ENCODE measurements at places on chromosomes 11 and 22. TPM values are rescaled to one million over a fixed set of nuclear protein-coding genes. Genes with fewer than 3 reads are reported as not detected.

FGF3 gene
- not detected for polyA plus RNA-seq

GPR83 gene
- polyA plus RNA-seq, result not detected

DNA sequence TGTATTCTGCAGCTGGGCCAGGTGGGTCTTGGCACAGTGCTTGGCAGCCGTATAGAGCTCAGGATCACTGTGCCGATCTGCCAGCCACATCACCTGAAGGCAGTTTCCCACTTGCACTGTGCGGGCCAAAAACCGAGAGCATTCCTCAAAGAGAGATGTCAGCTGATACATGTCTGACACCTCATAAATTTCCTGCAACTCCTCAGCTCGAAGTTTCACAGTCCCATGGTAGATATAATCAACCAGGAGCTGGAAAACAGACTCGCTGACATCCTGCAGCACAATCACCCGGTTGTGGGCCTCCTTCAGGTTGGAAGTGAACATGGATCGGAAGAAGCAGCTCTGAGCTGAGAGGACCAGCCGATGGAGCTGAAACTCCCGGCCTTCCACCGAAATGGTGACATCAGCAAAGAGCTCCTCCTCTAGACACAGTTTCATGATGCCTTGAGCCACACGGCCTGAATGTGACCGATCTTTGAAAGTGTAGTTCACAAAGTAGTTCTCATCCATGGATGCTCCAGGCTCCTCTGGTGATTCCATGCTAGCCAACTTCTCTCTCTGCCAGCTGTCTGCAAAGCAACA lies 1.2 kb downstream of the KBTBD4 start:
- DNase-seq, result peak; percentile 30

DNA sequence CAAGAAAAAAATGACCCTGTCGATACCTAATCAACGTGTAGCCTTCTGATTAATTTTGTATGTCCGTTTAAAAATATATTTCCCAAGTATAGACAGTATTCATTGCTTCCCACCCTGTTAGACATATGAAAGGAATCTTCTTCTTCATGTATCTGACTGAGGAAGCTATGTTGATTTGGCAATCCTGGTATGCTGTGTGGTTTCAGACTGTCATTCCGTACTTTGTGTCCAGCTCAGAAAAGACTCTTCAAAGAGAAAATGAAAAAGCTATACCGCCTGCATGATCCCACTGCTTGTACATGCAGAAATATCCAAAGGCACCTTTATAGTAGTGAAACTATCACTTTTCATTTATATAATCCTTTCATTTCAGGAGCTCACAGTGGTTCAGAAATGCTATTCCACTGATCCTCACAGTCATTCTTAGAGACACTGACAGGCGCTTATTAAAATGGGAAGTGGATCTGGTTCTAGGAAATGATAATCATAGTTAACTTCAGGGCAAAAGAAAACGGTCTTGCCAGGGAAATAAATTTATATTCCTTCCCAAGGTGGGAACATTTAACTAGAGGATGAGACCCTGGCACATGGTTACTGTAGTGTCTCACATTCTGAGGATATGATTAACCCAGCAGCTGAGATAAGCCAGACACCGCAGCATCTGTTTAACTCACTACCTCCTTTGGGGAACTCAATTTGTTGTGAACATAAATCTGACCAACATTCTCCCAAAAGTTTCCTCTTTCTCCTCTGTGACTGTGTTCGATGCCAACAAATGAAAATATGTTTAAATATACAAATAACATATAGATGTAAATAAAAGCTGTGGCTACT lies 599.2 kb upstream of the LUZP2 start:
- peak; percentile 93 for DNase-seq

DNA sequence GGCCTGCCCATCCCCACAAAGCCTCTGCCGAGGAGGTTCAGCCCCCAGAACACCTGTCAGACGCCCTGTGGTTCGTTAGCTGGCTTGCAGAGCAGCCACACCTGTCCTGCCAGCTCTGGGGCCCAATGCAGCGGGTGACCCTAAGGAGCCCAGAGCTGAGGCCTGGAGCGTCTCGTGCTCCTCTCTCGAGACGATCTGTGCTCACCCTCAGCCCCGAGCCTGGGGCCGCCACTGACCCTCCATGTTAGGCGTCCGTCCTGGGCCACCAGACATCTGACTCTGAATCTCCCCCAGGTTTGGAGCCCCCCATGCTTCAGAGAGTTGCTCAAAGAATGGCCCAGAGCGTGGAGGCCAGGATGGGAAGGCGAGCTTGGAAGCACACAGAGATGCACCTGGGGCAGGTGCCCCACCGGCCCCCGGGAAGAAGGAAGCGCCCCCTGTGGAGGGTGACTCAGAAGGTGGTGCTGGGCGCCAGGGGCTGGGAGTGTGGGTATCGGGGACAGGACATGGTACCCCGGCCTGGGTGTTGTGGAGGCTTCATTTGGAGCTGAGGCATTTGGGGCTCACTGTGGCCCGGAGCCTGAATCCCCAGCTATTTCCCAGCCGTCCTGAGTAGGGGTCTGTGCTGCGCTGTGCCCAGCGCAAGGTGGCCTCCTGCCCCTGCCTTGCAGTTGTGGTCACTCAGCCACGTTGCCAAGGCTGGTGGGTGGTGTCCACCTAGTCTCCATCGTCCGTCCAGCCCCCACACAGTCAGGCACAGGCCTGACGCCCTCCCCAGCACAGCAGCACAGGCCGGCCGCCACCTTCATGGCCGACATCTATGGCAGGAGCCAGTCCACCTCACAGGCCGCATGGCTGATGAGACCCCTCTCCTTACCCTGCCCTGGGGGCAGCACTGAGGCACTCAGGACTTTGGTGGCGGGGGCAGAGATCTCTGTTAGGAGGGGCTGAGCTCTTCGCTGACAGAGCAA lies 36.2 kb downstream of the SBF1 start:
- no peak for DNase-seq

GTSE1 gene
- 8.6 TPM for polyA plus RNA-seq

GRCh38 chr11:108135845-108136544 lies 14.6 kb downstream of the ACAT1 start:
- peak; percentile 56 for DNase-seq

- DNase-seq, result peak; percentile 85
Observed at GRCh38 chr11:65225279-65226102, 36.3 kb upstream of the POLA2 start.

DNA sequence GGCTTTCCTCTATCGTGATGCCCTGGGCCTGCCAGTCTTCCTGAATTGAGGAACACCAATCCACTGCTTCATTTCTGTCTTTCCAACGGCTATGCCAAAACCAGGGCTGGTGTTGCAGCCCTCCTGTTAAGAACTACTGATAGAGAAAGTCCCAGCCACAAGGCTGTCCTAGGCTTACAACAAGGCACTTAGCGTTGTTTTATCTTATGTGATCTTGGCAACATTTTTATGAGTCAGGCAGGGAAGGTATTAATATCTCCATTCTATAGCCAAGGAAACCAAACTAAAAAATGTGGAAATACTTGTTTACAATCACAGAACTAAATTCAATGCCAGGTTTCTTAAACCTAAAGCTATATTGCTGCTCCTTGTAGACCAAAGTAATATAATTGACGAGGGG lies 89.9 kb upstream of the AMOTL1 start:
- peak; percentile 18 for DNase-seq

PGA5 gene
- polyA plus RNA-seq, result not detected

DNA sequence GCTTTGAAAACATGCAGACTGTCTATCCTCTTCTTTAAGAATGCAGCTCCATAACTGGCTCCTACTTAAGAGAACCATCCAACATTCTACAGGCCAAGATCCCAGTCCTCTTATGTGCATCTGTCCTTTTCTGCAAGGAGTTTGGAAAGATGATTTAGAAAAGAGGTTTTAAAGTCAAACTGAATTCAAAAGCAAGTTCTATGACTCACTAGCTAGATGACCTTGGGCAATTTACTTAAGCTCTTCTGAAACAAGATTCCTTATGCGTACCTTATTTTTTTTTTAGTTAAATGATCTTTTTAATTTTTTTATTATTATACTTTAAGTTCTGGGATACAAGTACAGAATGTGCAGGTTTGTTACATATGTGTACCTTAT lies 29.2 kb downstream of the GUCY1A2 start:
- peak; percentile 74 for DNase-seq

CYB5R2 gene
- 16.1 TPM for polyA plus RNA-seq

GRCh38 chr11:96197801-96198701 lies 144.9 kb downstream of the MAML2 start:
- DNase-seq, result no peak

TST gene
- polyA plus RNA-seq, result 16.9 TPM

DNA sequence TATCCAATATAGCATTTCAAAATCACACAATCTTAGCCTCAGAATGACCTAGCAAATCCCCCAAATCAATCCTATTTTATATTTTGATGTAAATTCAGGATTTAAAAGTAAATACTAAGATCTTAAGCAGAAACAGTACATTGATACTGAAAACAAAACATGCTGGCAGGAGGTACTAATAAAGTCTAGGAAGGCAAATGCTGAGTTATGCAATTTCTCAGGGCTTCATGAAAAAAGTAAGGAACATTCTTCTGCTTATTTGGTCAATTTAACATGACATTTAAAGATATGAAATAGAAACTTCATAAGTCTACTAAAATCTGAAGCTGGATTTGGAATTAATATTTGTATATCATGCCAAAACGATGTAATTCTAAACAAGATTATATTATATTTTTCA lies 153.3 kb downstream of the SWAP70 start:
- no peak for DNase-seq

DNA sequence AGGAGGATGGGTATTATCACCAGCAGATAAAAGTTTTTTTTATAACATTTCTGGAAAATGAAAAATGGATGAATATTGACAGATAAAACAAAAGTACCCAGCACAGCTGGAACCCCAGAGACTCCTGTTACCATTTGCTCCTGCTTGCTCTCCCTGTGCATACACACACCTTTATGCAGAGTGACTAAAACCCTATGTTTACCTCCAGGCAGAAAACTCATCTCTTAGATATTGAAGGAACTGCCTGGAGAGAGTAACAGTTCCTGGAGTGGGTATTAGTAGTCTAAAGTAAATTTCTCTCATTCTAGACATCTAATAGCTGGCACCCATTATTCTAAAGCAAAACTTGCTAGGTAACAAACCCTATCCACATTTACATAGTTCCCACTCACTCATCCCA lies 38.0 kb downstream of the CYP2R1 start:
- DNase-seq, result no peak

DNA sequence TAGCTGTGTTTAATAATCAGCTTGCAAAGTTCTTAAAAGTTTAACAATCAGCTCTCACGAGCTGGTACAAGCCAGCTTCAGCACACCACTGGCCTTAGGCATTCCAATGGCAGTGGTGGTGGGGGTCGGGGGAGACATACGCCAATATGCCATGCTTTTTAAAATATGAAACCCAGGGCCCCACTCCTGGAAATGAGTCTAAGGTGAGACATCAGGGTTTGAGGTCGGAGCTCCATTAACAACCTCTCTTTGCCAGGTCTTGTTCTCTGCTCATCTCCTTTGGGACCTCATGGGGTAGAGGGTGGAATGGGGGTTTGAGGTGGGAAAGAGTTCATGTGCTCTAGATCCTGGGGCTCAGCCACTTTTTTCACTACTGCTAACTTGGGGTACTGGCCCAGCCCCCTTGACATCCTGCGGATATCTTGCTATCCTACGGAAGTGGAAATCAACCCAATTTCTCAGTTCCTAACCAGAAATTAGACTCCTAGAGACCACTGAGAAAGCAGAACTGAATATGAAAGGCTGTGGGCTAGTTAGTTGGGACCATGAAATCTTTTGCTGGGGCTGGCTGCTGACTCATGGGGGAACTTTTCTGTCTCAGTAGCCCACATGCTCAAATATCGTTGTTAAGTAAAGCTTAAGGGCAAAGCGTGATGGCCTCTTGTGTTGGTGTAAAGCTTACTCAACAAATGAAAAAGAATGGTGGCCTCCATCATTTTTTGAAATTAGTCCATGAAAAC lies 90.1 kb downstream of the PDHX start:
- DNase-seq, result no peak

MTMR3 gene
- polyA plus RNA-seq, result 10.4 TPM

CLCF1 gene
- 21.1 TPM for polyA plus RNA-seq

DNA sequence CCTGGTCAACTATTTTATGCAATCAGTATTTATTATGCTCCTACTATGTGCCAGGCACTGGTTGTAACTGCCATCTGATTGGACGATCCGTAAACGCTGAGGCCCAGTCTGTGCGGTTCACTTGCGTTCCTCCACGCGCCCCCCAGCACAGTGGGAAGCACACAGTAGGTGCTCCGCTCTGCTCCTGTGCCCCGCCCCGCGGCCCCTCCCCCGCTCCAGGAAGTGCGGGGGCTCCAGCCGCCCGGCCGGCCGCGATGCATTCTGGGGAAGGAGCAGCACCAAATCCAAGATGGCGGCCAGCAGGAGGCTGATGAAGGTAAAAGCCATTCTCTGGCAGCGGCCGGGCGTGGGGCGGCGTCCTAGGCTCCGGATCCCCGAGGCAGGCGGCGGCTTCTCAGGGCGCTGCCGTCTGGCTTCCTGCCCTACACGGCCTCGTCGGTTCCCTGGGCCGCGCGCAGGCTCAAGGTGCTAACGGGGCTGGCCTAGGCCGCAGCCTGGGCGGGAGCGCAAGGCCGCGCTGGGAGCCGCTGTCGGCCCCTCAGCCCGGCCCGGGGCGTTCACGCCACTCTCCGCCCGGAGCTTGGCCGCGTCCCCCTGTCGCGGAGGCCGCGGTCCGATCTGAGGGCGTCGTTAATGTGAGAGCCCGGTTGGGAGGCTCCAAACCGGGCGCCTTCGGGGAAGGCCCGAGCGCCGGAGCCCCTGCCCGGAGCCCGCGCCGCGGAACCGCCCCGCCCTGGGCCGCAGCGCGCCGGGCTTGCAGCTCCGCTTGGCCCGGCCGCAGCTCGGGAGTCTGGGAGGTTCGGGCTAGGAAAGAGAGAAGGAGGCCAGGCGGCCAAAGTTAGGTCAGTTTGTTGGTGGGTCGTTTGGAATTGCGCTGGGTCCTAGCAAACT lies at the start of gene UBE2L3:
Gene UBE2L3 (plus strand): TSS at position 259 of the 891 bp plus-strand sequence. CDS start 31 bp downstream, at position 290.
- DNase-seq, result peak; percentile 91

GRCh38 chr11:128492903-128493569 lies 94.3 kb downstream of the ETS1 start:
- DNase-seq, result peak; percentile 36

DNA sequence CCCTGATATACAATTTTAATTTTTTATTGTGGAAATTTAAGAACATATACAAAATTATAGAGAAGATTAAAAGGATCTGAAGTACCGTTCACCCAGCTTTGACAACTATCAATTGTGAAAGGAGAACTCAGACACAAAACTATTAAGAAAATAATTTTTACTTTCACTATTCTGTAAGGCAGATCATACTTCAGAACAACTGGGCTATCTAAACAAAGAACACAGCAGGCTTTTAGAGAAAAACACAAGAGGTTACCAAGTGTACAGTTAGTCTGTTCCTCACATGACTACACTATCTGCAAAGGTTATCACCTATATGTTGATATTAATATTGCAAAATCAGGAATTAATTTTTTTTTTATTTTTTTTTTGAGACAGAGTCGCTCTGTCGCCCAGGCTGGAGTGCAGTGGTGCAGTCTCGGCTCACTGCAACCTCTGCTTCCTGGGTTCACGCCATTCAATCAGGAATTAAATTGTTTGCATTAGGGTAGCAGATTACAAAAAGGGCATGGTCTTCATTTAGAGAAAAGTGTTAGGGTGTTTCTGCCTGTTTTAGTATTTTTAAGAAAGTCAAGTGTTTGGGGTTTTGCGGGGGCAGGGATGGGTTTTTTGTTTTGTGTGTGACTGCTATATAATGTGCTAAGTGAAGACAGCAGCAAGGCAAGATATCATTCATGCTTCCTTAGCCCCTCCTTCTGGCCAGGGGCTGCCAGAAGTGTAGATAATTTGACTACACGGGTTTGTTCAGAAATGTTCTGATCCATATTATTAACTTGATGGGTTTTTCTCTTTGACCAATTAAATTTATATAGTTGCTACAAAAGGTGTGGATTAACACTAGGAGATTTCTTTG lies 27.6 kb upstream of the SIK2 start:
- no peak for DNase-seq

NXPE1 gene
- not detected for polyA plus RNA-seq

TNNT3 gene
- polyA plus RNA-seq, result not detected

- no peak for DNase-seq
Observed at GRCh38 chr22:37569009-37569920, 9.0 kb downstream of the CDC42EP1 start.

CXCR5 gene
- polyA plus RNA-seq, result not detected

Data from GM23248 (cell line).